ENCODE measurements at places on chromosomes 6 and 20.

- no peak for DNase-seq
Measured at GRCh38 chr6:151128763-151129370, 110.9 kb upstream of the AKAP12 start.

DNA sequence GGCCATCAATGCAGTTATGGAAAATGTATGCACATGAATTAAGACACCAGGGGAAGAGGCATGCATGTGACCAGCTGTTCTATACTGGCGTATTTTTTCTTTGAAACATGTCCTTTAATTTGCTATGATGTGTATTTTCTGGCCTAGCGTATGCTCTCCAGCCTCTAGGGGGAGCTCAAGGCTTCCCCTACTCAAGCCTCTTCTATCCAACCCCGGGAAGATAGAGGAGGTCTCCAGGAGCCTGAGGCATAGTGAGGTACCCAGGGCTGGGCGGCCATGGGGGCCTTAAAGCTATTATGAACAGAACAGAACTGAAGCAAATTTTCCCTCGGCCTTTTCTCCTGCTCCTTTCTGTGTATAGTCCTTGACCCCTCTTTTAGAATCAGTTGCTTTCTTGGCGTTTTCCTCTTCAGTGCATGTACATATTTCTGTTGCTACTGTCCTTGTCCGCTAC lies 528.9 kb downstream of the MAFB start:
- DNase-seq: no peak

- DNase-seq: no peak
Measured at GRCh38 chr6:53038141-53038540, 27.1 kb upstream of the FBXO9 start.

DNA sequence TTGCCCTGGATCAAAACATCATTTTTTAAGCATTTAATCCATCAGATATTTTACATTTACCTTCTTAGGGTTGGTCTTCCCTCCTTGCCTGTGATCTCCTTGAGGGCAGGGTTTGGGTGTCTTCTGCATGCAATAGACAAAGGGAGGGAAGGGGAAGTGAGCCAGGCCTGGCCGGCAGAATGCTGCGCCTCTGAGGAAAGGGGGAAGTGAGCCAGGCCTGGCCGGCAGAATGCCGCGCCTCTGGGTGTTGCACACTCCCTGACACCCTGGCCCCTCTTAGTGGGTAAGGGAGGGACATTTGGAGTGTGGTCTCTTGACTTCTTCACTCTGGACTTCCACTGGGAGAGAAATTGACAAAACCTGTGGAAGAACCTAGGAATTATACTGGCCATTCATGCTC lies 12.4 kb downstream of the PSMF1 start:
- DNase-seq: no peak

DNA sequence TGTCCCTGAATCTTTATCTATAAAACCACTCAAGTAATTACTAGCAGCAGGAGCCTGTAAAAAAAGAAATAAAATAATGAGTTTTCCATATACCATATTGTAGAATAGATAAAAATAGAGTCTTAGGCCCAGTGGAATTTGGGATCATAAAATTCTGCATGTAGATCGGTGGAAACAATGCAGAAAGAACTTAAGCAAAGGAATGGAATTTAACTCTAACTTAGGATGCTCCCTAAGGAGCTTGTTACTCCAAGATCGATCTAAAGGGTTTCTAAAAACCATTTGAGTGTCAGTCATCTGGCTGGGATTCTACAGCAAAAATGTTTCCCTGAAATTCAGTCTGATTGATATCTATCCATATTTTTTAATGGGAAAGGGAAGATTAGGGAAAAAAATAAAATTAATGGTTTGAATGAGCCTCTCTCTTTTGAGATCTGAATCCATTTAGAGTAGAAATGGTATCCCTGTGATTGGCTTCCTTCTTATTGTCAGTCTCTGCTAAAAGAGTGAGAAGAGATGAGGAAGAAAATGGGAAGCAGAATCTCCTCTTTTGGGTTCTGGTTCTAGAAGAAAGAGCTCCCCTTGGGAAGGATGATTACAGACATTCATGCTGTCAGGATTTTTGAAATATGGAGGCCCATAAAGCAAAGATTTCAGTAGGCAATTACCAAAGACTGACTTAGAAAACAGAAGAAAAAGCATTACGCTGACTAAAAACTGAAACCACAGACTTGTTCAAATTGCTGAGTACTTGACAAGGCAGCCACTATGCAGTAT lies 564.3 kb upstream of the MARCKS start:
- DNase-seq: no peak

DNA sequence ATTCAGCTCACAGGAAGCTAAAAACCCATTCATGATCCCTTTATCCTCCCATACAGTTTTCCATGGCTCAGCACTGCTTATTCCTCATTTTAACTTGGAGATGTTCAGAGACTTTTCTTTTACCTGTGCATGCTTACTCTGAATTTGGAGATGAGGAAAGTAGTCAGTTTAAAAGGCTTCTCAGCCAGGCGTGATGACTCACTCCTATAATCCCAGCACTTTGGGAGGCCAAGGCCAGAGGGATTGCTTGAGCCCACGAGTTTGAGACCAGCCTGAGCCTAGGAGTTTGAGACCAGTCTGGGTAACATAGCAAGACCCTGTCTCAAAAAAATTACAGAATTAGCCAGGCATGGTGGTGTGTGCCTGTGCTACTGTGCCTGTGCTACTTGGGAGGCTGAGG lies 30.3 kb upstream of the TMEM217 start:
- no peak for DNase-seq

DNA sequence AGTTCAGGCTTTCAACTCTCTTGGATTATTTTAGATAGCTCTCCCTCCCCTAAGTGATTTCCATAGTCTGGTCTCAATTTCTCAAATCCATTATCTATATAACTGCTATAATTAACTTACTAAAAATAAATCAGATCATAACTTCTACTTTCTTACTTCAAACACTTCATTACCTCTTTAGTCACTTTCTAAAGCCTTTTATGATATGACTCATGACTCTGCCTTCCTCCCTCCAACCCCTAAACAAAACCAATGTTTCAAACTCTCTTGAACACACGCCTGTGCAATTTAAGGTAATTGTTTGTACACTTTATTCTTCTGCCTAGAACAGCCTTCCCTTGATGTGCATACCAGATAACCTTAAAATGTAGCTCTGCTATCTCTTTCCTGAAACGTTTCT lies 100.5 kb downstream of the LMBRD1 start:
- DNase-seq: no peak

GRCh38 chr6:158708239-158708638 lies 58.4 kb downstream of the SYTL3 start:
- DNase-seq: no peak

DNA sequence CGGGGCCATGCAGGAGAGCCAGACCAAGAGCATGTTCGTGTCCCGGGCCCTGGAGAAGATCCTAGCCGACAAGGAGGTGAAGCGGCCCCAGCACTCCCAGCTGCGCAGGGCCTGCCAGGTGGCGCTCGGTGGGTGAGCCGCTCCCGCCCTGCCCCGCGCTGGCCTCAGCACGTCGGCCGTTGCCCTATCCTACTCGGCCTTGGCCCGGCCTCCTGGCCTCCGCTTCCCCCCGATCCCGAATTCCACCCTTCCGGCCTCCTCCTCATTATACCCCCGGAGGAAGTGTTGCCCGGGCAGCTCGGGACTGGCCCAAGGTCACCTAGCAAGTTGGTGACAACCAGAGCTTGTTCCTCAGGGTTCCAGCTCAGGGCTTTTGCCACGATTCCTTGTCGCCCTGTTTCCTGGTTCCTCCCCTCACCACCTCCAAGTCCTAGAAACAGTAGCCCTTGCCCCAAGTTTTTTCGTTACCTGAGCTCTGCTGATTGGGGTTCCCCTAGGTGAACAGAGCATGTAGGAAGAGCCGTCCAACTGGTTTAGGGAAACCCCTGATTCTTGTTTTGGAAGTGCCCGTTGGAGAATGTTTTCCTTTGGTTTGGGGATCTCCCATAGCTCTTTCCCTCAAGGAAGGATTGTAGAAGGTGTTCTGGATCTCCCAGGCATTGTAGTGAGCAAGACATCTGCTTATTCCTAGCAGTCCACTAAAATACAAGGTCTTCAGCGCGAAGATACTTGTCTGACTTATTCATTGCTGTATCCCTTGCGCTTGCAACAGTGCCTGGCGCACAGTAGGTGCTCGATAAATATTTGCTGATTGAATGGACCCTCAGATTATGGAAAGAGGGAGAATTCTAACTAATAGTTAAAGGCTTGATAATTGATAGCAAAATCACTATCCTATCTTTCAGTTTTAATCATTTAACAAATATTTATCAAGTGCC lies 641 bp downstream of the ARFGEF2 start:
- DNase-seq: no peak

- no peak for DNase-seq
Measured at GRCh38 chr6:32685603-32686002, 19.1 kb upstream of the HLA-DQB1 start.

DNA sequence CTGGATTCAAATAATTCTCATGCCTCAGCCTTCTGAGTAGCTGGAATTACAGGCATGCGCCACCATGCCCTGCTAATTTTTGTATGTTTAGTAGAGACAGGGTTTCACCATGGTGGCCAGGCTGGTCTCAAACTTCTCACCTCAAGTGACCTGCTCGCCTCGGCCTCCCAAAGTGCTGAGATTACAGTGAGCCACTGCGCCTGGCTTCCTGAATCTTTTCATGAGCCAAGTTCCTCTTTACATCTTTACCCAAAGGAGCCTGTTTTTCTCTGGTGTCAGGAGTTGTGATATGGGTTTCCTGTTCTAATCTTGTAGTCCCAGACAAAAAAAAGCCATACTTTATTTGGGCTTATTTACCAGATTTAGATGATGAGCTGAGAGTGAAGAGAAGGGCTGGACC lies 34.4 kb downstream of the PCNA start:
- no peak for DNase-seq

GRCh38 chr6:6596529-6597328 lies 8.2 kb downstream of the LY86 start:
- no peak for DNase-seq

- no peak for DNase-seq
Measured at GRCh38 chr20:9815632-9816031, 23.2 kb downstream of the PAK5 start.

DNA sequence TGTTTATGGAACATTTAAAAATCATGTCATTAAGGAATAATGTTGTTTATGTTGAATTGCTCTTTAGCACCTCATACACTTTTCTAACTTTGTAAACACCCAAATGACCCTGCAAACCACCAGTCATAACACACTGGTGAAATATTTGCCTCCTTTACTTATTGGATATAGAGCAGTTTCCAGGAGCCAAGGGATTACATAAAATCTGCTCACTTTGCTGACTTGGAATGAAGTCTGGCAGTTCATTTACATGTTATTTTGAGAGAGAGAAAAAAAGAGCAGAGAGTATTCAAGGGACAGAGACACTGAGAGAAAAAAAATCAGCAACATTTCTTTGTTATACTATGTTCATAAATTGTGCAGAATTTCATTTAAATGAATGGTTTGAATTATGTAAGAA lies 46.6 kb upstream of the DEFB112 start:
- DNase-seq: no peak

GRCh38 chr20:33442136-33443005 lies 1.2 kb downstream of the SNTA1 start:
- no peak for DNase-seq

DNA sequence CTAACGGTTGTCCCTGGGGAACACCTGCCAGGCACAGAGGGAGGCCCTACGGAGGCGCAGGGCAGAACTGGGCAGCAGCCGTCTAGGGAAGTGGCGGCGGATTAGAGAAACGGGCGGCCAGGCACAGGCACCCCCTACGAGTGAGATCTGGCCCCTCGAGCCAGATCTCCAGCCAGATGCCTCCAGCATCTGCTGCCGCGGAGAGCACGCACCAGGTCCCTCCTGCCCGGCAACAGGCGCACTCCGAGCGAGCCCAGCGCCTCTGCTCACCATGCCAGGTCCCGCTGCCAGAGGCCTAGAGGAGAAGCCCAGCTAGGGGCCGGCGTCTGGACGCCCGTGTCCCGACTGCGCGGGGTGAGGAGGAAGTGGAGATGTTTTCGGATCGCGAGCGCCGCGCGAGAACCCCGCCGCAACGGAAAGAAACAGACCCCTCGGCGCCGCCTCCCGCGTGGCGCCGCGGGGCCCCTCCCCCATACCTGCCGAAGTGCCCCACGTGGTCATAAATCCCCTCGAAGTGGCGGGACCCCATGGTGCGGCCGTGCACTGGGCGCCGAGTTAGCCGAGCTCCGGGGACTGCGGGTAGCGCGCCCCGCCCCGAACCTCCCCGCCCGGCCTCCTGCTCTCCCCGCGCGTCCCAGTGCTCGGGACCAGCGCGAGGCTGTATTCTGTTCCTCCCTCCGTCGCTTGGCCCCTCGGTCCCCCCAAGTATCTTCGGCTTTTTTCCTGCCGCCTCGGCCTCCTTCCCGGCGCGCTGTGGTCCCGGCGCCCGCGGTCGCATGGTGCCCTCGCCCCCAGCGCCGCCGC lies at the start of gene SLC22A16:
SLC22A16 (minus strand) TSS at position 568 of the 804 bp plus-strand sequence; CDS start at position 529, 39 bp downstream.
- DNase-seq: no peak

DNA sequence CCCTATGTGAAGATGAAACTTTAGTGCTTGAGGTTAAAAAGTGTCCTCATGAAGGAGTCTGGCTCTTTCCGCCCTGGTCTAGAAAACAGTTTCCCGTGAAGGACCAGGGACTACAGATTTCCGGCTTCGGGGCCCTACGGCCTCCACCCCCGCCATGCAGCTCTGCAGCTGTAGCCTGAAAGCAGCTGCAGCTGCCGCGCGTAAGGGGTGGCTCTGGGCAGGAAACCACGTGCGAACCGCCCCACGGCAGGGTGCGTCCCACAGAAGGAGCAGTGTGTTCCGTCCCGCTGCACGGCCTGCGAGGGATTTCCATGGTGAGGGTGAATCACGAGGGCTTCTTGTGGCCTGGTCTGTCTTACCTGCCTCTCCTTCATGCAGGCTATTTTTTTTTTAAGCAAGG lies 117.0 kb downstream of the ERMARD start:
- DNase-seq: peak; percentile 33

GRCh38 chr6:125004198-125004597 lies 42.0 kb downstream of the RNF217 start:
- no peak for DNase-seq

DNA sequence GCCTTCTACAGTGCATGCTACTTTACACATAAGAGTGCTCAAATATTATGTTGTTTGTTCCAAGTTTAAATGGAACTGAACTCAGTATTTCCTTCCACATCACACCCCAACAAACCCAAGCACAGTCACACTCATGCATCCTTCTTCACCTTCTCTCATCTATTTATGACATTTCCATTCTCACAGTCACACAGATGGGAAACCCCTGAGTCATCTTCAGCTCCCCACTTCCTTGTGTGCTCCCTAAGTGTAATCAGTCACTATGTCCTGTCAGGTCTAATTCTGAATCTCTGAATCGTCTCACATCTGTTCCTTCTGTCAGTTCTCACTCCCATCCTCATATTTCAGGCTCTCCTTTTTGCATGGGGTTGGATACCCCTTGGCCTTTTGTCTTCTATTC lies 96.0 kb downstream of the RIMS1 start:
- DNase-seq: no peak

GRCh38 chr6:128347123-128347522 lies 173.3 kb downstream of the PTPRK start:
- no peak for DNase-seq

- DNase-seq: no peak
Measured at GRCh38 chr6:87277123-87277522, 45.3 kb upstream of the SMIM8 start.

GRCh38 chr6:158467923-158468322 lies 92.0 kb upstream of the TMEM181 start:
- DNase-seq: no peak

GRCh38 chr6:17360564-17360963 lies 32.8 kb upstream of the CAP2 start:
- DNase-seq: no peak
